ENCODE measurements at places on chromosomes 5 and 9. TPM values are rescaled to one million over a fixed set of nuclear protein-coding genes. Genes with fewer than 3 reads are reported as not detected.
A peak's percentile ranks its signal among the peaks of the same experiment; 100 is the strongest.

Gene DCANP1
- total RNA-seq, result not detected

Gene GLRA1
- total RNA-seq, result not detected

Gene PHAX
- 54.5 TPM for total RNA-seq

Gene ITGA2
- total RNA-seq, result 50.1 TPM

Gene RALGPS1
- 5.1 TPM for total RNA-seq

Gene ZER1
- total RNA-seq, result 16.7 TPM

Gene GIN1
- total RNA-seq, result 7.2 TPM

Gene PCDHGB6
- total RNA-seq, result 4.3 TPM

Gene MEIKIN
- not detected for total RNA-seq

Gene NOTCH1
- 10.9 TPM for total RNA-seq

Gene OBP2B
- total RNA-seq, result not detected

Gene MCTP1
- 3.6 TPM for total RNA-seq

Gene SLC45A2
- under 0.01 TPM for total RNA-seq

DNA sequence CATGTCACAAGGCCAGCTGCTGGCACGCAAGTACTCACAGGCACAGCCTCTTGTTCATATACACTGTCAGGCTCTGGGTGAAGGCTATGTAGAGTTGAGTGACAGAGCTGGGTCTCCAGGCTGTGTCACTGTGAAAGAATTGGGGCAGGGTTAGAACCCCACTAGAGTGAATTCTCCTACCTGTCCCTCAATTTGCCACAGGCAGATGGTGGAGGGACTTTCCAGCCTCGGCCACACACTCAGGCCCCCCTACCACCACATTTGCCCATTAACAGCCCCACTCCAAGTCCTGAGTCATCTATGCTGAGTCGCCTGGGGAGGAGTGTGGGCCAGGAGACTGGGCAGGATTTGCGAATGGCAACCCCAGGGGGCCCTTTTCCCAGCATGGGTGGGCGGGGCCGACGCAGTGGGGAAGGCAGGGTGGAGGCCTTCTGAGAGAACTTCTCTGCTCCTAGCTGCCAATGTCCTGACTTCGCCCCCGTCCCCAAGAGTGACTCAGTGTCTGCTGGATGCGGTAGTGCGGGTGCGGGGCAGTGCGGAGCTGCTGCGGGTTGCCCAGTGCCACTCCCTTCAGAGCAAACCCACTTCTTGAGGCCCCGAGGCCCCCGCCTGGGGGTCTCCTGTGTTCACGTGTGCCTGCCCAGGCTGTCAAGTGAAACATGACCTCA lies 50.3 kb upstream of the PSD2 start:
- H3K4me3 ChIP-seq, result no peak overlapping the region
- H3K36me3 ChIP-seq, result no peaks in the 10 kb centered on the region
- no peak overlapping the region for H3K27ac ChIP-seq
- H3K4me1 ChIP-seq, result peaks cover 26% of the 10 kb centered on the region
- DNase-seq, result peak; percentile 92
- peaks cover 12% of the 10 kb centered on the region for H3K27me3 ChIP-seq

- no peak overlapping the region for H3K27ac ChIP-seq
- no peak for DNase-seq
- H3K4me3 ChIP-seq, result no peak overlapping the region
- H3K36me3 ChIP-seq, result peaks cover 35% of the 10 kb centered on the region
- H3K27me3 ChIP-seq, result no peaks in the 10 kb centered on the region
Measured at GRCh38 chr9:131516100-131516499, 13.4 kb downstream of the POMT1 start.

DNA sequence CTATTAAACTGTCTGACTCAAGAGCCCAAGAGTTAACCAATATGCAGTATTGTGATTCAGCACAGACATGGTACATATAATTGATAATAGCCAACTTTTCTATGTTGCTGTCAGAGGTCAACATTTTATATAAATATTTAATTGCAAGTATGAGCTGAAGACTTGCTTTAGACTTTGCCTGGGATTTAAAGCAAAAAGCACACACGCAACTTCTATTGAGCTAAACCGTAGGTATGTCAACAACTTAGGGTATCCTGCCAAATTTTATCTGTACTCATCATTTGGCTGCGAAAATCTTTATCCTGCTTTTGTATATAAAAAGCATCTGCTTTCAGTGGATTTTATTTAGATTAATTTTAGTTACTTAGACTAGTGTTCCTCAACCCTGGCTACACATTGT lies 27.4 kb downstream of the UHRF2 start:
- no peaks in the 10 kb centered on the region for H3K27me3 ChIP-seq
- H3K4me3 ChIP-seq, result no peak overlapping the region
- DNase-seq, result no peak
- H3K27ac ChIP-seq, result no peak overlapping the region

DNA sequence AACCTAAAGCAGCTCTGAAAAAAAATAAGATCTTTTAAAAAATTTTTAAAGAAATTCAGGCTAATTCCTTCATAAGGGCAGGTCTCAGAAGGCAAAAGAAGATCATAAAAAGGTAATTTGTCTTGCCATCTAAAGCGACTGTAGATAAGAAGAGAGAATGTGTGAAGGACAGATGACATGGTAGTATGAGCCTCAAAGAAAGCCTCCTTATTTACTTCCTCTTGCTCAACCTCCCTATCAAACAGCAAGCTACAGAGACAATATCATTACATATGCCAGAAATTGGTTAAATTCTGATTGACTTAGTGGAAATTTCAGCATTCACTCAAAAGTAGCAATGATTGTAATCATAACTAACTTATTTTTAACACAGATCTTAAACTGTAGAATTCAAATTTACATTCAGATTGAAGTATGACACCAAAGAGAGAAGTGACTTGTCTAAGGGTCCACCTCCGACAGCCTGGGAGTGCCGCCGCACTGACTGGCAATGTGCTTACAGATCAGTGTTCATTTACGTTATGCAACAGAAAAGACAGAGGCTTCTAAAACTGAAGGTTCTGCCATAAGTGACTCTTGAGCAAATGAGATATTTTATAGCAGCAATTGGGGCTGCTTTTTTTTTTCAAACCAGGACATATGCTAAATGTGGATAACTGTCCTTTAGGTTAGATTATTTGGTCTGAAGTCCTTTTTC lies 132.0 kb downstream of the CEMIP2 start:
- no peaks in the 10 kb centered on the region for H3K4me1 ChIP-seq
- H3K27me3 ChIP-seq, result no peaks in the 10 kb centered on the region
- H3K36me3 ChIP-seq, result no peaks in the 10 kb centered on the region
- no peak overlapping the region for H3K4me3 ChIP-seq

DNA sequence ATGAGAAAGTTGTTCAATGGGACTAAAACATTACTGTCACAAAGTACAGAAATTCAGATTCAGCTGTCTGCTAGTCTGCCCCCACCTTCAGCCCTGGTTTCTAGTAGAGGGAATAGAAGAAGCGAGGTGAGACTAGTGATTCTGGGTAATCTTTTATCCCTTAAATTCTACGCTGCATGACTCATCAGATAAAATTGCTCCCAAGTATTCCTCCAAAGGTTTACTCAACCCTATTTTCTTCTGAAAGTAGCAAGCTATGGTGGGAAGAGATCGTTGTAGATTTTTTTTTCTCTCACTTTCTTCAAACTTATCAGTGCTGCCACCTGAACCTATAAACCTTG lies 318.9 kb upstream of the RIOK2 start:
- H3K27ac ChIP-seq, result no peak overlapping the region
- no peaks in the 10 kb centered on the region for H3K27me3 ChIP-seq

DNA sequence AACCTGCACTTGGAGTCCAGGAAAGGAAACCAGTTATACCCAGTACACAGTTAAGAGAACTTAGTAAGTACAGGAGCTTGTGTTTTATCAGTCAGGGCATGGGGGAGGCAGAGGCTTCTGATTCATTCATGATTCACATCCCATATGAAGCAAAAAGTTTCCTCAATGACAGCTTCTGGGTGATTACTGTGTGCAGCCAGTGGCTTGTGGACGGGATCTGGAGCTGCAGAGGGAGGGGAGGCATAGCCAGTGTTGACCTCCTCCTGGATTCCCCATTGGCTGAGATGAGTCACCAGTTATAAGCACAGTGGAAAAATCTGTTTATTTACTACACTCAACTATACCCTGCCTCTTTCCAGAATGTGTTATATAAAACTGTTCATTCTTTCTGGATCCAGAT lies 17.7 kb downstream of the IL31RA start:
- DNase-seq, result peak; percentile 98
- H3K36me3 ChIP-seq, result no peaks in the 10 kb centered on the region
- no peak overlapping the region for H3K4me3 ChIP-seq
- no peak overlapping the region for H3K27ac ChIP-seq

DNA sequence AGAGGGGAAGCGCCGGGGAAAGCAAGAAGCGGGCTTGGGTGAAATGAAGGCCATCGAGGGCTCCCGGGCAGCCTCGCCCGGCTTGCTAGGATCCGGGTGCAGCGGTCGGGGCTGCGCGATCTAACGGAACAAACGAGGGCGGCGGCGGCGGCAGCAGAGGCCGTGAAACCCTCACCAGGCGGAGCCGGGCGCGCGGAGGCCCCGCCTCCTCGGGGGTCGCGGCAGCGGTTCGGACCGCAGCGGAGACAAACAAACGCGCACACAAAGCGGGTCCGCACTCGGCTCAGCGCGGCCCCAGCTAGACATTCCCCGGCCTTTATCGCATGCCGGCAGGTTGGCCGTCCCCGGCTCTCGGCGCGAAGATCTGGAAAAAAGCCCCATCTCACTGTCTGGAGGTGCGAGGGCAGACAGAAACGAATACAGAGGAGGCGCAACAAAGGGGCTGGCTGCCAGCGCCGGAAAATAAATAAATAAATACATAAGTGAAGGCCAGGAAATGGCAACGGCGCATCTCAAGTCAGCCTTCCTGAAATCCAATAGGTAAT lies 10.5 kb upstream of the TRIM36 start:
- peaks cover 4% of the 10 kb centered on the region for H3K4me1 ChIP-seq
- H3K36me3 ChIP-seq, result no peaks in the 10 kb centered on the region
- peaks cover 38% of the 10 kb centered on the region for H3K27me3 ChIP-seq
- no peak overlapping the region for H3K27ac ChIP-seq

DNA sequence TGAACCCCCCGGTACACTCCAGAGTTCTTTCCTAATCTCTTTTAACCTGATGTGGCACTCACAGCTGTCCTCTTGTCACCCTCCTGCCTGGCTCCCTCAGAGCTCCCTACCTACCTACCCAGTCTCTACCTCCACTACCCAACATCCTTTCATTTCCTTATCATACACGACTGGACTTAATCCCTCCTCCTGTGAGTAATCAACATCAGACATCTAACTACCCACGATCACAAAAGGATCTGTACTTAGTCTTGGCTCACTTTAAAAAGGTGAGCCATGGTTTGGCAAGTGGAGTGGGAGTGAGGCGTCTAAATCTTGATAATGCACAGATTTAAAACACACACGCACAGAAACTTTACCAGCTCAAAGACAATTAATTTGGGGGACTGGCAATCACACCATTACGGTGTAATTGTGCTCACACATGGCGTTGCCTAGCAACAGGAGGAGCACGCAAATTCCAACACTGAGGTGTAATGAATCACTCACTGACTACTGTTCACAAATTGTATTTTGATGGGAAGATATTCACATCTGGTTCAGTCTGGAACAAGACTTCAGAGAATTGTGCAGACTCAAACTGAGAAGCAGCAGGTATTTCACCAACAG lies 235.9 kb downstream of the EPB41L4A start:
- no peaks in the 10 kb centered on the region for H3K4me1 ChIP-seq
- no peaks in the 10 kb centered on the region for H3K27me3 ChIP-seq
- H3K4me3 ChIP-seq, result no peak overlapping the region
- no peak overlapping the region for H3K27ac ChIP-seq
- H3K36me3 ChIP-seq, result no peaks in the 10 kb centered on the region

GRCh38 chr9:94631599-94631998 lies 7.7 kb downstream of the FBP1 start:
- H3K36me3 ChIP-seq, result no peaks in the 10 kb centered on the region
- DNase-seq, result no peak
- no peak overlapping the region for H3K4me3 ChIP-seq
- no peaks in the 10 kb centered on the region for H3K4me1 ChIP-seq

- peaks cover 3% of the 10 kb centered on the region for H3K4me1 ChIP-seq
- H3K4me3 ChIP-seq, result peak overlapping the region; percentile 97
- peak; percentile 60 for DNase-seq
Measured at GRCh38 chr5:146447734-146448380, 724 bp downstream of the TCERG1 start.

DNA sequence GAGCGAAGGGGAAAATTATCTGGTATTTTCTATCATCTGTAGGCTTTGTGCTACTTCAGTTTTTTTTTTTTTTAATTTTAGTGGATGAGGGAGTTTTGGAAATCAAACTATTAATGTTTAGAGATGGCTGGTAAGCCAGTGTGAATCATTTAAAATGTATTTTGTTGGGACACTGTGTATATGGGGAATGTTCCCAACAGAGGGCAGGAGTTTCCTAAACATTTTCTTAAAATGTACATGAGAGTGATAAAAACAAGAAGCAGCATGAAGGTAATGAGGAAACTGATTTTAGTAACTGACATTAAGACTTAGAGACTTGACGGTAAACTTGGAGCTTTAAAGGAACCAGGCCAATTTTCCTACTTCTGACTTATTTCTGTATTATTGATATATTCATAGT lies 68.2 kb upstream of the ITGA2 start:
- no peak overlapping the region for H3K4me3 ChIP-seq
- no peaks in the 10 kb centered on the region for H3K27me3 ChIP-seq
- DNase-seq, result peak; percentile 43

GRCh38 chr9:32832346-32832745 lies 49.0 kb downstream of the TMEM215 start:
- H3K4me3 ChIP-seq, result no peak overlapping the region
- no peaks in the 10 kb centered on the region for H3K27me3 ChIP-seq
- DNase-seq, result no peak
- no peak overlapping the region for H3K27ac ChIP-seq
- no peaks in the 10 kb centered on the region for H3K4me1 ChIP-seq
- H3K36me3 ChIP-seq, result no peaks in the 10 kb centered on the region

DNA sequence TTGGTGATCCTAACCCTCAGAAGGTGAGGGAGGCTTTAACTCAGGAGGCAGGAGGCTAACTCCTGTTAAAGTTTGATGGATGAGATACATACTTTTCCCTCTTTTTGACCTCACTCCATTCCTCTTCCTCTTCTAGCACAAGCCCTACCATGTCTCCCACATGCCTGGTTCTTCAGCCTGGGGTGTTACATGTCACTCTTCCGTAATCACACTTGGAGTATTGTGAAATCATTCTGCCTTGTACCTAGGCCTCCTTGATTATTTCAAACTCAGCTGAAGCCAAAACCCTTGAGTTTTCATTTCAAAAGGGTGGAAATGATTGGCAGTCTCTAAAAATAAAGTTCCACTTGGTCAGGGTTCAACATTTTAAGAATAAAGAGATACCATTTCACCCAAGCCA lies 1.8 kb downstream of the PLAC8L1 start:
- no peak overlapping the region for H3K27ac ChIP-seq
- no peaks in the 10 kb centered on the region for H3K4me1 ChIP-seq
- DNase-seq, result no peak
- H3K27me3 ChIP-seq, result no peaks in the 10 kb centered on the region
- H3K36me3 ChIP-seq, result no peaks in the 10 kb centered on the region

GRCh38 chr5:170421826-170422225 lies 32.7 kb upstream of the KCNMB1 start:
- no peaks in the 10 kb centered on the region for H3K36me3 ChIP-seq
- peaks cover 5% of the 10 kb centered on the region for H3K27me3 ChIP-seq
- no peak overlapping the region for H3K4me3 ChIP-seq
- no peak overlapping the region for H3K27ac ChIP-seq
- no peak for DNase-seq

- H3K27me3 ChIP-seq, result no peaks in the 10 kb centered on the region
- H3K4me1 ChIP-seq, result peaks cover 33% of the 10 kb centered on the region
- no peak for DNase-seq
- peaks cover 3% of the 10 kb centered on the region for H3K36me3 ChIP-seq
Measured at GRCh38 chr9:127917603-127918002, 762 bp upstream of the ST6GALNAC4 start.

- no peak for DNase-seq
- H3K27me3 ChIP-seq, result no peaks in the 10 kb centered on the region
- peaks cover 11% of the 10 kb centered on the region for H3K4me1 ChIP-seq
- peak overlapping the region; percentile 5 for H3K27ac ChIP-seq
Measured at GRCh38 chr9:115924669-115924987, 229.0 kb upstream of the PAPPA start.

All from fibroblast of lung (primary cell).